Ovary (tissue), 10 donors: ENCODE measurements at places on chromosomes 1 and 21. TPM values are rescaled to one million over a fixed set of nuclear protein-coding genes. Genes with fewer than 3 reads are reported as not detected.

PCBP3 gene
- total RNA-seq, result 4.0 TPM

DNA sequence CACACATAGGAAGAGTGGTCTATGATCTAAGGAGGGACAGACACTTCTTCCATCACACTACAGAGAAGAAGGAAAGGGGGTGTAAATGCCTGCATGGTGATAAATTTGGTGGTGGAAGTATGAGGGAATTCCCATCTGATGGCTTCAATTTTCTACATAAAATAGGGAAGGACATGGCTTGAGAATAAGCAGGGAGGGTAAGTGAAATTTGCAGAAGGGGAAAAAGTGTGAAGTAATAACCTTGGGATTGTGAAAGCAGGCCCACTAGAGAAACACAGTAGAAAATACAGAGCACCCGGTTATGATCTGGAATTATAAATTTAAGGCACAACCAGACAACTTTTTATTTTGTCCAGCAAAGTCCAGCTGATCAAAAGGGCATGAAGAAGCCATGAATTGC lies 22.7 kb upstream of the HIVEP3 start:
- H3K27ac ChIP-seq, result no peak overlapping the region
- no peaks in the 10 kb centered on the region for H3K36me3 ChIP-seq
- no peak overlapping the region for H3K4me3 ChIP-seq
- H3K4me1 ChIP-seq, result no peaks in the 10 kb centered on the region

DNA sequence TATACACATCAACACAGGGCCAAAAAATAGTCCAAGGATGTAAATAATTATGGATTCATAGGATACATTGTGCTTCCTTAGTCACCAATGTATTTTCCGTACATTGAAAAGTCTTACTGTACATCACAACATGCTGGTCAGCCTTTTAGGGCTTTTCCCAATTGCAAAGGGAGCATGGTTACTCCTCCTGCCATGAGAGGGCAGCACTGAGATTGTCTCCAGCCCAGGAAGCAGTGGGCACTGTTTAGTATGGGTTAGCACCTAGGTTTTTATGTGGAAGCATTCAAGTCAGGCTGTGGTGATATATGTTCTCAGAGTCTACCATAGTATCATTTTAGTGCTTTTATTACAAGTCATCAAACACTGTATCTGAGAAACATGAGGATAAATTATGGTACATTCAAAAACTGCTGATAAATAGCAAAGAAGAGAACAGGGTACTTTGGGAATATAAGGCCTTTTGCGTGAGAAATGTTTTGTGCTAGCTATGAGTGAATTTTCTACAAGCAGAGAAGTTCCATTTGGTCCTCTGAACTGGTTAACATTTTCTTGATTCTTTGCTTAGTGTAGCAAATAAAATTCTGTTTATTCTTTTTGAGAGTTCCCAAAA lies 34.0 kb downstream of the ST6GALNAC5 start:
- no peak overlapping the region for H3K27ac ChIP-seq
- H3K4me3 ChIP-seq, result no peak overlapping the region
- H3K36me3 ChIP-seq, result no peaks in the 10 kb centered on the region
- DNase-seq, result peak; percentile 37

SPRR2B gene
- 3.8 TPM for total RNA-seq
